ENCODE measurements at places on chromosomes 3 and 15.

GRCh38 chr15:91855241-91855640 is 1.7 kb downstream of the SLCO3A1 start:
- DNase-seq: no peak

- DNase-seq: no peak
Measured at GRCh38 chr3:172107403-172107802, 68.0 kb downstream of the FNDC3B start.

- DNase-seq: no peak
Measured at GRCh38 chr3:160434071-160434470, 15.5 kb downstream of the TRIM59 start.

- DNase-seq: no peak
Measured at GRCh38 chr3:111828530-111828929, 30.5 kb upstream of the PHLDB2 start.

DNA sequence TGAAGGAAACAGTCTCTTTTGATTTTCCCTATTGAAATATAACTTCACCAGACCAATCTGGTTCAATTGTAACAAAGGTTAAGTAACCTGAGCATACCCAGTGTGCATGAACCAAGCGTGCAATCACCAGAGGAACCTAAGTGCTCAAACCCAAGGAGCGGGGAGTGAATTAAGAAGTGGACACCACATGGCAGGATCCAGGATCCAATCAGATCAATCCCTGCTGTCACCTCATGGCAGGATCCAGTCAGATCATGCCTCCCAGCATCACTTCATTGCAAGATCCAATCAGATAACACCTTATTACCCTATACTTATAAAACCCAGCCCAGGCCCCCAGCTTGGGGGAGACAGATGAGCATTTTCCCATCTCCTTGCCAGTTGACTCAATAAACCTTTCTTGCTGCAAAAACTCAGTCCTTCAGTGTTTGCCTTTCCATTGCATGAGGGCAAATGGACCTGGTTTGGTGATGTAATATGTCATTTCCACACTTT is 38.9 kb upstream of the RNU6-1 start:
- DNase-seq: no peak

- DNase-seq: peak; percentile 40
Measured at GRCh38 chr3:195859061-195859845, 47.5 kb upstream of the MUC4 start.

GRCh38 chr3:113136071-113136470 is 75.3 kb upstream of the BOC start:
- DNase-seq: no peak

DNA sequence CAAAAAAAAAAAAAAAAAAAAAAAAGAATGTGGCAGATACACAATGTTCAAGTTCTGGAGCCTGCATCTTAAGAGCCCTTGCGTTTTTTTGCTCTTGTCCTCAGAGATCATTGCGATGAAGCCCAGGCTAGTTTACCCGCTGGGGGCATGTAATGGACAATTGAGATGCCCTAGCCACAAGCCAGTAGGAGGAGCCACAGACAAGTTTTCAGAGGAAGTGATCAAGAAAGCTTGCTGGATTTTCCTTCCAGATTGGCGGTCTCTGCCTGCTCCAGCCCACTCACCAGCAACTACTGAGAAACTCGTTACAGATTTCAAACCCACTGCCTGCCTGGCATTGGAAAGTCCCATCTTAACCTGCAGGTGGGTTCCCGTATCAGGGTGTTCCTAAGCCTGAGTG is 192.1 kb upstream of the EOMES start:
- DNase-seq: no peak

DNA sequence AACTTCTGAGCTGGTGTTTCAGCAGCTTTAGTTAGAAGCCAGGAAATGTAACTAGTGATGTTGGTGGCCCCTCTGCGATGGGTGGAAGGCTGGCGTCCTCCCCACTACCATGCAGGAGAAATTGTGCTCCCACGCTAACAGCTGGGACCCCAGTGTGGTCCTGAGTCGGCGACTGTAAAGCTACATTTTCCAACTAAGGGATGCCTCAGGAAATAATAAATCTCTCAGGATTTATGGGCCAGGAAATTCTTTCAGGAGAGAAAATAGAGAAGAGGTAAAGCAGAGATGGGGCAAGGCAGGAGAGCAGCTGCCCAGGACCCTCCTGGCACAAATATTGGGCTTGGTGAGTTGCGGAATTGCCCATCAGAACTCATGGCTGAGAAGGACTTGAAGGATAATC is 186.9 kb downstream of the OPA1 start:
- no peak for DNase-seq

DNA sequence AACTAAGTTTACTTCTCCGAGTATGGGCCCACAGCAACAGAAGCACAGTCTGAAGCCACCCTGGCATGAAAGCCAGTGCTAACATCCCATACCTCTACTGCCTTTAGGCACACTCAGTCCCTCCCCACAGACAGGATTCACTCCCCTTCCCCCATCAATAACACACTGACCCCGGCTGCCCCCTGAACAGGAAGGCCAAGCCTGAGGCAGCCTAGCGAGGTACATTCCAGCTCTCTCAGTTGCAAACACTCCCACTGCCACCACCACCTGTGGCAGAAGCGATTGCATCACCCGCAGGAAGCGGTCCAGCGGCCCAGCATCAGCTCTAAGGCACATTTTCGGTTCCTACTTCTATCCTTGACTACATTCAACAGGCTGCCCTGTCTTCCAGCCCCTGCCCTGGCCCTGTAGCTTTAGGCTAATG is 7.0 kb upstream of the BMF start:
- DNase-seq: no peak

DNA sequence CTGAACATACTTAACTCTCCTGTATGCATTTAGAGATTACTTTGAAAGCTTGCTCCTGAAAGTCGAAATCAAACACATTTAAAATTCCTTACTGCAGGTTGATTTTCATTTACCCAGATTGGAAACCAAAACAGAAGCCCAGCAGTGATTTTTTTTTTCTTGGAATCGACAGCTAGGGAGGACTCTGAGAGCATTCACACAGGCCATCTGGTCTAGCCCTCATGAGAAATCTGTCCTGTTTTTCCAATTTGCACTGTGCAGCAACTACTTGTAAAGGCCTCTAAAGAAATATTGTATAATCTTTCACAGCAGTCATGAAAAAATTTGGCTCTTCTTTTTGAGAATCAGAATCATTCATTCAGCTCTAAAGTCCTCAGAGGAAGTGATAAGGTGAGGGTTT is 179.2 kb downstream of the KCNAB1 start:
- DNase-seq: no peak

DNA sequence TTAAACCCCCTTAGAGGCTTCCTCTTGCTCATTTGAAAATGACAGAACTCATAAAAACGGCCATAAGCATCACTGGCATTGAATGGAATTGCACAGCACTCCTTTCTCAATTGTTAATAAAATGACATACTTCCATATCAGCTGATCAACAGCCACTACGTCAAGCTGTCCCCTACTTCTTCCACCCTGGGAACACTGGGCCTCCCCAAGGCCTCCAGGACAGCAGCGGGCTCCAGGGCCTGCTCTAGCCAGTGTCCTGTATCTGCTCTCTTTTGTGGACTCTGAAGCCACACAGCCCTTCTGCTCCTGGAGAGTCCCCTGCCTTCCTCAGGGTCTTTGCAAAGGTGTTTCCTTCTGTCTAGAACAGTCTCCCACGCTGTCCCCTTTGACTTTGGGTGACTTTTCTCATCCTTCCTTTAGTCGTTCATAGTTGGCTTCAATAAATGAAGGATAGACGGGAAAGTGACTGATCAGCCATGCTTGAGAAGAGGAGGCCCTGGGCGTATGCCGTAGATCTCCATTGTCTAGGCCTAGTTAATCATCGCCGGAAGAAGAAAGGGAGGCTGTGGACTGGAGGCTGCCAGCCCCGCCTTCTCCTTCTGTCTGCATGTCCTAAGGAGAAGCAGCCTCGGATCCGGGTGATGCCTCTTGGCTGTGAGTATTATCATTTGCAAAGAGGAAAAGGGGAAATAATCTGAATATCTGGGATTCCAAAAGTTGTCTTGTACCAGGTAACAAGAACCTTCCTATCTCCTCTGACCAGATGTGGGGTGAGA is 4.7 kb upstream of the THSD4 start:
- DNase-seq: no peak

DNA sequence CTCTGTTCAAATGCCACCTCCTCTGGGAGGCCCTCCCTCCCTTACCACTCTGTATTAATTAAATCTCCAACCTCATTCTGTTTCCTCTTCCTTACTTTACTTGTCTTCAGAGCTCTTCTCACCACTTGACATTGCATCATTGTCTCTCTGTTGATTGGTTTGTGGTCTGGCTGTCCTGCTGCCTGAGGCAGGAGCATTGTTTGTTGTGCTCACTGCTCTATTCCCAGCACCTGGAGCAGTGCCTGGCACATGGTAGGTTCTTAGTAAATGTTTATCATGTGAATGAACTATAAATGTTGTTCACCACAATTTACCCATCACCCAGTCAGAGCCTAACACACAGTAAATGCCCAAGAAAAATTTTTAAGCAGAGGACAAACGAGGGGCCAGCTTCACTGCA is 6.7 kb upstream of the BFSP2 start:
- no peak for DNase-seq

- no peak for DNase-seq
Measured at GRCh38 chr15:25900901-25901300, 37.8 kb upstream of the ATP10A start.

DNA sequence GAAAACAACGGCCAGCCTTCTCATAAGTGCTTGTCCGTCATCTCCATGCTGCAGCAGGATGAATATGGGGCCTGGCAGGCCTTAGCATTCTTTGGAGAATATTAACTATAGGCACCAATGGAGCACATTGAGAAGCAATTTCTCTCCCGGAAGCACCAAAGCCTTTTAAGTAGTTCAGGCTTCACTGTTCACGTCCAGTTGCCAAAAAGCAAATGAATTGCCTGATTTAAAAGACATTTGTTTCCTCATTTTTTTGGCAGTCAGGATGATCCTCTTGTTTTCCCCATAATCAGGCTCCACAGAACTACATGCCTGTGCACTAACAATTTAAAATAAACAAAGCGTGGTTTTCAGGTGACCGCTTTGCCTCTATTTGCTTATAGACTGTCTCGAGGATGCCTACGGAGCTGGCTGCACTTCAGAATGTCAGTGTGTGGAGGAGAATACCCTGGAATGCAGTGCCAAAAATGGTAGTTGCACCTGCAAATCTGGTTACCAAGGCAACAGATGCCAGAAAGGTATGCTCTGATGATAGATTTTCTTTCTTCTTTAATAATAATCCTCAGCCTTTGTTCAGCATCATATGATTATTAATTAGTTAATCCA is 725.2 kb upstream of the GOLIM4 start:
- DNase-seq: no peak

- DNase-seq: no peak
Measured at GRCh38 chr3:57079474-57079831, 19.0 kb downstream of the SPATA12 start.

DNA sequence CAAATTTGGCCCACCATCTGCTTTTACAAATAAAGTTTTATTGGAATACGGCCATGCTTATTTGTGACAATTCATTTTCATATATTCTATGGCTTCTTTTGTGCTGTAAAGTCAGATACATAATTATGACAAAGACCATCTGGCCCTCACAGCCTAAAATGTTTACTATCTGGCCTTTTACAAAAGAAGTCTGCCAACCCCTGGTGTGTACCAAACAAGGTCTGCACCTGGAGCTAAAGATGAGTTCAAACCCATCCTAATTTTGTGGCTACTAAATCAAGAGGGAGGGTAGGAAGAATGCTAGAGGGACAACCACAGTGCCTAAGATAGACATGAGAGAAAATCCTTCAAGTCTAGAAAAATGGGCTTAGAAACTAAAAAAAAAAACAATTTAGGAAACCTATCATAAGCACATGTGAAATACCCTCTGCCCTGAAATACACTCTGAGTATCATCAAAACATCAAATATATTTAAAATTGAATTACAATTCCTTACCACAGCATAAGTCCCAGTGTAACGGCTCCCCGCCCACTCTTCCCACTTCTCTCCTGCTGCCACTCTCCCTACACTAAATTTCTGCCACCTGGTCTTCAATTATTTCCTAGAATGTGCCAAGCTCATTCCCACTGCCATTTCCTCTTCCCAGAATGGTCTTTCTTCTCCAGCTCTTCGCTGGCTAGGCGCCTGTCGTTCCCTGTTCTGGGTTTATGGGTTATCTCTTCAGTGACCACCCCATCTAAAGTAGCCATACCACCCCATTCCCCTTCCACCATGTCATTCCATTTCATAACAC is 950.7 kb upstream of the CFAP20DC start:
- DNase-seq: no peak

GRCh38 chr15:58980351-58980939 is 7.0 kb upstream of the RNF111 start:
- no peak for DNase-seq

DNA sequence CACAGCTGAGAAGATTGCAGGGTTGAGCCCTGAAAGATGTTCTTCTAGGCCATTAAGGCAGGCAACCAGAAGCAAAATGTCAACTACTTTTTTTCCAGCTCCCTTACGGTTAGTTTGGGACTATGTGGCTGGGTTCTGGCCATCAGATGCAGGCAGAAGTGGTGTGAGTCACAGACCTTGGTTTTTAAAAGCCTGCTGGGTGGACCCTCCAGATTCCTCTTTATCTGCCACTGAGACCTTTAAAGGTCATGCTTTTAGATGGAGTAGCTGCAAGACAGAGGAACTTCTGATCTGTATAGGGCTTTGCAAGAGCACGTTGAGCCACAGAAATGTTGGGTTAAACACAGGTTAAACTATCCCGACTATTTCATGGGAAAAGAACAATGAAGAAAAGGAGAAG is 102.9 kb downstream of the CHST2 start:
- DNase-seq: no peak

DNA sequence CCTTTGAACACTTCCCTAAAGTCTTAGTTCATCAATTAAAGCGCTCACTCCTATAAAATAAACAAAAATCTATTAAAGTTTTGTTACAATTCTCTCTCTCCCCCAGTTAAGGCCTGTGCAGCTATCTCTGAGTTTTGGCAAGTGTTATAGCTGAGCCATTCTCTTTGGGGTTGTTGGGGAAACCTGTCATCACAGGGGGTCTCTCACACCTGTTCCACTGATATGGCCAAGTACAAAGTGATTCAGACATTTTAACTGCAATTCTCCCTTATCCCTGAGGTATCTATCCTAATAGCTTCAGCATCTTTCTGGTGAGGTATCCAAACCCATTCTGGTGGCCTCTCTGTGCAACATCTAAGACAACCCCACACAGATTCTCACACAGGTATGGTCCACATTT is 116.4 kb downstream of the UNC13C start:
- DNase-seq: no peak

DNA sequence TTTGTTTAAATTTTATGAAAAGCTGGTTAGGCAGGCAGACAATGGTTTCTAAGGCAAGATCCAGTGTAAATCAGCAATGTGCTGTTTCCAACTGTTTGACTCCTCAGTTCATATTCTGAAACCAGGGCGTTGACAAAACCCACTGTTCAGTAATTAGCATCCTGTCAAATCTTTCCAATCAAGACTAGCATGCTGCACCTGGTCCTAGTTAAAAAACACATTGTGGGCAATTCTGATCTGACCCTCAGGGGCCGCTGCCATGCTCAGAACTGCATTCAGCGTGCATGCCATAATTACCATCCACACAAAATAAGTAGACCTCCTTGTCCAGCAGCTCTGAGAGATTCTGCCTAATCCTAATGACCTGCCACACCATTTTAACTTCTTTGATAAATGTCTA is 20.9 kb upstream of the RBP1 start:
- DNase-seq: no peak

All from right renal pelvis (tissue), 4 donors.